ENCODE measurements at places on chromosomes 4 and X.

GRCh38 chr4:8772499-8773123 lies 99.0 kb downstream of the HMX1 start:
- no peak for DNase-seq

GRCh38 chrX:21255032-21255618 lies 119.1 kb upstream of the CNKSR2 start:
- no peak for DNase-seq

GRCh38 chr4:128355305-128355704 lies 67.7 kb upstream of the PGRMC2 start:
- DNase-seq: no peak

DNA sequence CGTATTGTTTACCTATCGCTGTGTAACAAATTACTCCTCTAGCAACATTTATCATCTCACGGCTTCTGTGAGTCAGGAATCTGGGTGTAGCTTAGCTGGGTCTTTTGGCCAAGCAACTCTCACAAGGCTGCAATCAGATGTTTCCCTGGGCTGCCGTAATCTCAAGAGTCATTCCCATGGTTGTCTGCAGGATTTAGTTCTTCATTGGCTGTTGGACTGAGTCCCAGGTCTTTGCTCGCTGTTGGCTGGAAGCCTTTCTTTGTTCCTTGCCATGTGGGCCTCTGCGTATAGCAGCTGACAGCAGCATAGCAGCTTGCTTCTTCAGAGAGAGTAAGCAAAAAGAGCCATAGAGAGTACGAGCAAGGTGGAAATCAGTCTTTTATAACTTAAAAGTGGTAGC lies 16.8 kb downstream of the POLR2B start:
- no peak for DNase-seq

- no peak for DNase-seq
These were observed 44.1 kb upstream of the SGMS2 start for GRCh38 chr4:107780665-107781064.

GRCh38 chrX:25013632-25014365 lies 2.0 kb downstream of the ARX start:
- no peak for DNase-seq
